ENCODE measurements at places on chromosomes 5 and 9. TPM values are rescaled to one million over a fixed set of nuclear protein-coding genes. Genes with fewer than 3 reads are reported as not detected.

The TOR2A gene
- 7.0 TPM for total RNA-seq

The ACSL6 gene
- 32.9 TPM for total RNA-seq

DNA sequence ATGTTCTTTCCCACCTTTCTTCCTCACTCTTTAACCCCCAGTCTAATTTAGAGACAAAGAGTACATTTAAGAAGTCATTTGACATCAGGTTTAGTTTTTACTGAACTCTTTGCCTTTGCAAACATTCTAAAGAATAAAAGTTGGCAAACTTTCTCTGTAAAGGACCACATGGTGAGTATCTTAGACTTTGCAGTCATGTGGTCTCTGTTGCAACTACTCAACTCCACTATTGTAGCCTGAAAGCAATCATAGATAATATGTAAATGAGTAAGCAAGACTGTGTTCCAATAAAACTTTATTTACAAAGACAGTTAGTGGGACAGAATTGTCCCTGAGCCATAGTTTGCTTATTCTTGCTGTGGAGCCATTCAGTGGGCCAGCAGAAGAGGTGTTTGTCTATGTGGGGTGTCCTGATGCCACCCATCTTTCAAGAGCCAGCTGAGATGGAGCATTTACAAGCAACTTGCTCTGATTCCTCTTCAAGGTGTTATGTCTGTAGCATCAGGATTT, 25.4 kb downstream of the ABLIM3 start:
- DNase-seq: no peak

The ADRB2 gene
- 1.6 TPM for total RNA-seq

The ZNF79 gene
- 12.8 TPM for total RNA-seq

The PCDHB13 gene
- 9.2 TPM for total RNA-seq
